ENCODE measurements at places on chromosomes 6 and 20. TPM values are rescaled to one million over a fixed set of nuclear protein-coding genes. Genes with fewer than 3 reads are reported as not detected.

DNA sequence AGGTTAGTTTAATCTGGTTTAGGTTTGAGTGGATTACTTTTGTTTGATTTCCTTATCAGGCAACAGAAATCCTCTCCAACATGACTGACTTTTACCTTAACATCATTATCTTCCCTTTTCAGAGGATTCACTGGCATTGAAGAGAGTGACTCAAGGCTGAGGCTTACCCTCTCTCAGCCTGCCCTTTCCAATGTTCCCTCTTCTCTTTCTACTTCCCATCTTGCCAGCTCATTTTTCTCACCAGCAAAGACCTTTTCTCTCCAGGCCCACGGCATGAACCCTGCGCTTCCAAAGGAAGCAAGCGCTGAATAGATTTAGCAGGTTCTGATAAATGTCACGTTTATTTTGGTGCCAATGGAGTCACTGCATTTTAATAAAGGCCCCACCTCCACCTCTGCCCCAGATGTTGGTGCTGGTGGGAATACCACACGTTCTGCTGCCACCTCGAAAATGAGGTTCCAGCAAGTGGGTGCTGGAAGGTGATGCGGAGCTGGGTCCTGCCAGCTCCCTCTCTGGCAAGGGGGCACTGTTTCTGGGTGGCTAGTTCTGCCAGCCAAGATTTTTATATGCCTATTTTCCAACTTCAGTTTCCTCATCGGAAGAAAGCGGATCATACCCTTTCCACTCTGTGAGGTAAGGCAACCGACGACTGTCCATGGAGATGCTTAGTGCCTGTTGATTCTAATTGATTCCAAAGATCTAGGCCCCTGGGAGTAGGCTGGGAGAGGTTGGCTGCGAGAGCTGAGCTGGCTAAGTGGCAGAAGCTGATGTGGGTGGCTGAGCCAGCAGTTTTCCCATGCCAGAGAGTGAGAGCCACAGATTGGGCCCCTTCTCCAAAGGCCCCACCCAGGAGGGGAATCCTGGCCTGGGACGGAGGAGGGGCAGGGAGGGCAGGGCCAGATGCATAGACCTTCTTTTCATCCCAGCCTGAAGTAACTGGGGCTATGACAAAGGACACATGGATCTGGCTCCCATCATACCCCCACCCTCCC is 87.7 kb upstream of the MAFB start:
- no peak overlapping the region for H3K27ac ChIP-seq
- no peak overlapping the region for H3K4me3 ChIP-seq
- H3K27me3 ChIP-seq, result no peaks in the 10 kb centered on the region
- no peak for DNase-seq

- no peak for DNase-seq
- H3K36me3 ChIP-seq, result no peaks in the 10 kb centered on the region
- no peaks in the 10 kb centered on the region for H3K4me1 ChIP-seq
- no peaks in the 10 kb centered on the region for H3K27me3 ChIP-seq
- H3K27ac ChIP-seq, result no peak overlapping the region
These were observed 225.4 kb downstream of the PRL start for GRCh38 chr6:22071270-22072041.

DNA sequence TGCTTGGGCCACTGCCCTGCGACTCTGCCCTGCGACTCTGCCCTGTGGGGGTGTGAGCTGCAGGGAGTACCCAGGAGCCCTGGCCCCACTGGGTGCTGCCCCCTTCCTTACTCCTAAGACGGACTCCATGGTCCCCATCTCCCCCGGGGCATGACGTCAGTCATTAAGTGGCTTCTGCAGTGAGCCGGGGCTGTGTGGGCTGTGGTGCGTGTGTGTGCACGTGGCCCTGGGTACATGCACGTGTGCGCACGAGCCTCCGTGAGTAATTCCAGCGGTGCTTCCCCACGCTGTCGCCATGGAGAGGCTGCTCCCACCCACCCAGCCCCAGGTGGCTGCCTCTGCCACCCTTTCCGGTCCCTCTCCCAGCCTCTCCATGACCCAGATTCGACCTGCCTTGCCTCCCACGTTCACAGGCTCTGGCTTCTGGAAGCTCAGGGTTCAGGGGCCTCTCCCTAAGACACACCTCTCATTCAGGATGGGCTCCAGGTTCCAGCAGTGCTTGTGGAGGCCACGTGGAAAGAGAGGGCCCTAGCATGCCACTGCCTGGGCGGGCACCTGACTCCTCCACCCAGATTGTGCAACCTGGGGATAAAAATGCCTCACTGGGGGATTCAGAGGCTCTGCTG is 88.3 kb downstream of the DLGAP4 start:
- no peak overlapping the region for H3K27ac ChIP-seq
- H3K4me1 ChIP-seq, result no peaks in the 10 kb centered on the region
- peaks cover 23% of the 10 kb centered on the region for H3K27me3 ChIP-seq
- H3K4me3 ChIP-seq, result no peak overlapping the region
- DNase-seq, result no peak
- H3K36me3 ChIP-seq, result no peaks in the 10 kb centered on the region

GRCh38 chr6:54632984-54633565 is 213.5 kb upstream of the FAM83B start:
- no peaks in the 10 kb centered on the region for H3K4me1 ChIP-seq
- H3K4me3 ChIP-seq, result no peak overlapping the region
- H3K27me3 ChIP-seq, result no peaks in the 10 kb centered on the region
- H3K36me3 ChIP-seq, result no peaks in the 10 kb centered on the region
- no peak overlapping the region for H3K27ac ChIP-seq

GRCh38 chr6:67694127-67694526 is 941.0 kb upstream of the ADGRB3 start:
- H3K4me3 ChIP-seq, result no peak overlapping the region
- DNase-seq, result no peak
- H3K36me3 ChIP-seq, result no peaks in the 10 kb centered on the region
- H3K27ac ChIP-seq, result no peak overlapping the region

Gene RSPO3
- not detected for total RNA-seq

- H3K4me3 ChIP-seq, result no peak overlapping the region
- DNase-seq, result no peak
- no peaks in the 10 kb centered on the region for H3K4me1 ChIP-seq
- H3K27me3 ChIP-seq, result no peaks in the 10 kb centered on the region
- no peaks in the 10 kb centered on the region for H3K36me3 ChIP-seq
These were observed 228.0 kb downstream of the CLVS2 start for GRCh38 chr6:123224077-123224476.

- DNase-seq, result no peak
- H3K27me3 ChIP-seq, result peaks cover 2% of the 10 kb centered on the region
- H3K4me3 ChIP-seq, result no peak overlapping the region
- H3K27ac ChIP-seq, result no peak overlapping the region
- peaks cover 3% of the 10 kb centered on the region for H3K4me1 ChIP-seq
These were observed 8.6 kb downstream of the SULF2 start for GRCh38 chr20:47776639-47777038.

Gene C6orf141
- not detected for total RNA-seq

Gene PGC
- total RNA-seq, result not detected

GRCh38 chr6:132598473-132598872 is 8.9 kb upstream of the TAAR5 start:
- H3K27me3 ChIP-seq, result peaks cover 10% of the 10 kb centered on the region
- no peak overlapping the region for H3K27ac ChIP-seq
- no peak overlapping the region for H3K4me3 ChIP-seq

GRCh38 chr20:17556837-17557674 is 12.8 kb upstream of the DSTN start:
- no peaks in the 10 kb centered on the region for H3K36me3 ChIP-seq
- no peak for DNase-seq
- no peak overlapping the region for H3K4me3 ChIP-seq
- H3K27ac ChIP-seq, result no peak overlapping the region

DNA sequence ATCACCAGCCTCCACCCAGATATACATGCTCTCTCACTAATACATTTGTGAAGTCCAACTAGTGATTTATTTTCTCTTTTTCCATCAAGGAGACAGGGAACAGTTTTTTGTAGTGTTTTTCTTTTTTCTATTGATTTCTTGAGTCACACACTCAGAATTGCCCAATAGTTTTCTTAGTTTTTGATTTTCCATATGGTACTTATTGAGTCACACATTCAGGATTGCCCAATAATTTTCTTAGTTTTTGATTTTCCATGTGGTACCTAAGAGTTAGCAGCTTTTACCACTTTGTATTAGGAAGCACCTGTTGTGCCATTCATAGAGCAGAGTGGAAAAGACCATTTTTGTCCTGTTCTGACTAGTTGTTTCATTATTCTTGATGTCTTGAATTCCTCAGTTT is 1268.8 kb downstream of the EPHA7 start:
- no peaks in the 10 kb centered on the region for H3K27me3 ChIP-seq
- H3K27ac ChIP-seq, result no peak overlapping the region
- H3K4me3 ChIP-seq, result no peak overlapping the region
- no peaks in the 10 kb centered on the region for H3K36me3 ChIP-seq

Gene HDGFL1
- total RNA-seq, result not detected

Gene MAPK13
- total RNA-seq, result 38.7 TPM

GRCh38 chr6:127924440-127924839 is 23.6 kb upstream of the THEMIS start:
- peak overlapping the region; percentile 88 for H3K27ac ChIP-seq
- DNase-seq, result no peak
- H3K27me3 ChIP-seq, result no peaks in the 10 kb centered on the region
- H3K4me3 ChIP-seq, result peak overlapping the region; percentile 26
- H3K36me3 ChIP-seq, result peaks cover 28% of the 10 kb centered on the region
- H3K4me1 ChIP-seq, result peaks cover 51% of the 10 kb centered on the region

DNA sequence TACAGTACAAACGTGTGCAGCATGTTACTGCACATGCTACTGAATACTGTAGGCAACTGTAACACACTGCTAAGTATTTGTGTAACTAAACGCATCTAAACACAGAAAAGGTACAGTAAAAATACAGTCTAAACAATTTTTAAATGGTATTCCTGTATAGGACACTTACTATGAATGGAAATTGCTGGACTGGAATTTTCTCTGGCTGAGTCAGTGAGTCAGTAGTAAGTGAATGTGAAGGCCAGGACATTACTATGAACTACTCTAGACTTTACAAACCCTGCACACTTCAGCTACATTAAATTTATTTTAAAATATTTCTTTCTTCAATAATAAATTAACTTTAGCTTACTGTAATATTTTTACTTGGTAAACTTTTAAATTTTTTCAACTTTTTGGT is 225.0 kb upstream of the TENT5A start:
- no peaks in the 10 kb centered on the region for H3K4me1 ChIP-seq
- H3K27ac ChIP-seq, result no peak overlapping the region
- H3K4me3 ChIP-seq, result no peak overlapping the region
- H3K36me3 ChIP-seq, result peaks cover 3% of the 10 kb centered on the region
- no peaks in the 10 kb centered on the region for H3K27me3 ChIP-seq
- no peak for DNase-seq

Gene ASIP
- total RNA-seq, result not detected

Gene HLA-DOB
- total RNA-seq, result 3.9 TPM

- DNase-seq, result no peak
- no peak overlapping the region for H3K27ac ChIP-seq
- peaks cover 34% of the 10 kb centered on the region for H3K36me3 ChIP-seq
- H3K4me1 ChIP-seq, result peaks cover 50% of the 10 kb centered on the region
- no peaks in the 10 kb centered on the region for H3K27me3 ChIP-seq
These were observed 24.4 kb downstream of the ARMC2 start for GRCh38 chr6:108872575-108872974.

Gene ELMO2
- total RNA-seq, result 56.0 TPM

DNA sequence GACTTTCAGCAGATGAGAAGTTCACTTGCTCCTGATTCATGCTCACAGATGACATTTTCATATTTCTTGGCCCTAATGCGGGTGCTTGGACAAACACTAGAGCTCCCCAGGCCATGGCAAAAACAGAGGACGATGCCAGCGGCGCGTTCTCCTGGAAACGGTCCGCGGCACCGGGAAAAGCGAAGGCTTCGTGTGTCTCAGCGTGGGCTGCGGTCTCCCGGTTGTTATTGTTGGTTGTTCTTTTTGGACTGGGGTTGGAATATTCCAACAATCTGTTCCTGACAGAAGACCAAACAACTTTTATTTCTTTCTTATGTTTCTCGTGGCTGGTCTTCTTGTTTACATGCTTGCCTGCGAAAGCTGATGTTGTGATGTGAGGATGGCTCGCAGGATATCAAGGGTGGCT is 46.8 kb upstream of the NEDD9 start:
- no peaks in the 10 kb centered on the region for H3K27me3 ChIP-seq
- H3K4me1 ChIP-seq, result peaks cover 43% of the 10 kb centered on the region
- H3K4me3 ChIP-seq, result no peak overlapping the region

Gene LINC00237
- total RNA-seq, result not detected
